ENCODE measurements at places on chromosomes 1 and 21. TPM values are rescaled to one million over a fixed set of nuclear protein-coding genes. Genes with fewer than 3 reads are reported as not detected.
A peak's percentile ranks its signal among the peaks of the same experiment; 100 is the strongest.

GRCh38 chr1:26482921-26483320 lies 10.7 kb downstream of the HMGN2 start:
- no peak for DNase-seq

GRCh38 chr1:53084589-53084971 lies 22.6 kb downstream of the PODN start:
- DNase-seq: no peak

GRCh38 chr1:78286686-78287085 lies 204.1 kb upstream of the PTGFR start:
- DNase-seq: no peak

DNA sequence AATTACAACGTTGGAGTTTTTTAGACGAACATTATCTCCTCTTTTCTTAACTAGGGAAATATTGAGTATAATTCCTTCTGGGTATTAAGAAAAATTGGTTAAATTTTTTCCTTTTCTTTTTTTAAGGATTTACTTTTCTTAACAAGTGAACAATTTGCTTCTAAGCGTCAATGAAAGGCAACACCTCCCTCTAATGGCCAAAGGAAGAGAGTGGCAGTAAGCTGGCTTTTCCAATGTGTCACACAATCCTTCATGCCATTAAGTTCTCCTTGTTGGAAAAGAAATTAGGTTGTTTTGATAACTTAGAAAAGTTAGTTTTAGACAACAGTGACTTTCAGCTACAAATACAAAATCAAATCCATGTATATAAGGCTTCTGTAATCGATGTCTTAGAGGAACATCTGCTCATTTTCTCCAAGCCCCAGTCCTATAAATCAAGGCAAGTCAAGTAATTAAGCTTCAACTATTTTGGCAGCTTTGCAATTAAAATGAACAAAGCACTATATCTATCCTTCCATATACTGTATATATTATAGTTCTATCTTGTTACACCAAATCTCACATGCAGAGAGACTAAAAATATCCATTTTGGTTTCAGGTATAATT lies 62.8 kb downstream of the EDEM3 start:
- DNase-seq: no peak

DNA sequence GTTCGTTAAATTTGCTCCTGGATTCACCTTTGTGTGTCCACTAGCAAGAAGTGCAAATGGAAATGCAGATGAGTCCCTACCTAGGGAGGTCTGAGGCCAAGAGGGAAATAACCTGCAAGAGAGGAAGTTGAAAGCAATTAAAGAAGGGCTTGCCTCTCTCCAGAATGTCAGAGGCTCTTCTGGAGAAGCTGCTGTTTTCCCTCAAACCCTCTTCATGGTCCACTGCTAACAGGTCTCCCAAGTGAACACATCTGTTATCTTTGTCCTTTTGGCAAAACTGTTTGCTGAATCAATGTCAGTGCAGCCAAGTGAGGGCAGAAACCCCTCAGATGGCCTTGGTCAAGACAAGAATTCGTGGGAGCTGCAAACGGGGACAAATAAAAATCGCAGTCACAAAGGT lies 177.3 kb upstream of the PLXNA2 start:
- no peak for DNase-seq

- no peak for DNase-seq
Measured at GRCh38 chr21:37686991-37687810, 229.1 kb downstream of the KCNJ6 start.

DNA sequence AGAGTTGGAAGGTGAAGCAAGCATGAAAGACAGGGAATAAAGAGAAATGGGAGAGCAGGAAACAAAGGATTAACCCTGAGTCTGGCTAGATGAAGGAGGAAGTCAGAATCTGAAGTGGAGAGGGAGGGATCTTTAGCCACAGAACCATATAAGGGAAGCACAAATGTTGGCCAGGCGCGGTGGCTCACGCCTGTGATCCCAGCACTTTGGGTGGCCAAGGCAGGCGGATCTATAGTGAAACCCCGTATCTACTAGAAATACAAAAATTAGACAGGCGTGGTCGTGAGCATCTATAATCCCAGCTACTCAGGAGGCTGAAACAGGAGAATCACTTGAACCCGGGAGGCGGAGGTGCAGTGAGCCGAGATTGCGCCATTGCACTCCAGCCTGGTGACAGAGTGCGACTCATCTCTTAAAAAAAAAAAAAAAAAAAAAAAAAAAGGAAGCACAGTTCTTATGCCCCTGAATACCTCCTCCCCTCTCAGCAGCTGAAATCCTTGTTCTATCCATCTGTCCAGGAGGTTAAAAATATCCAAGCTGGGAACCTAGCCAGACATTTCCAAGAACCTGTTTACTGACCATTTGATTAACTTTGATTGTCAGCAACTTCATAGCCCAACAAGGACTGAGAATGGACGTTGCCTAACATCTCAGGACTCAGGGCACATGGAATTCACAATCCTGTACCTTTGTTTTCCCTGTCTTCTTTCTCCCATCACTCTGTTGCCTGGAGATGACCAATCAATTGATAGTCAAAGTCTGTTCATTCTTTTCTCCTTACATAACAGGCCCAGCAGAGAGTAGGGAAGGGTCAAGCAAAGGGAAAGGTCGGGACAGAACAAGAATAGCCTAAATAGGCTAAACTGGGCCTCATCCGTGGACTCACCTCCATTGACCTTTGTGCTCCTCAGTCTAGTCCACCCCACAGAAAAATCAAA lies 10.6 kb downstream of the TXNIP start:
- no peak for DNase-seq

DNA sequence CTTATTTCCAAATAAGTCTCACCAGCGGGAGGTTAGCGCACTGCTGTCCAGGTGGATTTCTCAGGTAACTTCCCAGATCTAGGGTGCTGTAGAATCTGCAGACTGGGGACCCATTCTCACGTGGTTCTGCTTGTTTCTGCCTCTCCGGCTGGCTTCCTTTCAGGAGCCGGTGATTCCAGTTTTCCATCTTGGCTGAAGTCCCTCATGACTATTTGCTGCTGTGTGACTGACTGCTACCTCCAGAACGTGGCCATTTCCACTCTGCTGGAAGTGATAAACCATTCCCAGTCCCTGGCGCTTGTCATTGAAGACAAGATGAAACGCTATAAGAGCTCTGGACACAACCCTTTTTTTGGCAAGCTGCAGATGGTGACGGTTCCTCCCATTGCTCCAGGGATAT lies 76.0 kb downstream of the DOP1B start:
- DNase-seq: no peak

GRCh38 chr1:153683854-153684253 lies 5.4 kb downstream of the NPR1 start:
- DNase-seq: peak; percentile 40

DNA sequence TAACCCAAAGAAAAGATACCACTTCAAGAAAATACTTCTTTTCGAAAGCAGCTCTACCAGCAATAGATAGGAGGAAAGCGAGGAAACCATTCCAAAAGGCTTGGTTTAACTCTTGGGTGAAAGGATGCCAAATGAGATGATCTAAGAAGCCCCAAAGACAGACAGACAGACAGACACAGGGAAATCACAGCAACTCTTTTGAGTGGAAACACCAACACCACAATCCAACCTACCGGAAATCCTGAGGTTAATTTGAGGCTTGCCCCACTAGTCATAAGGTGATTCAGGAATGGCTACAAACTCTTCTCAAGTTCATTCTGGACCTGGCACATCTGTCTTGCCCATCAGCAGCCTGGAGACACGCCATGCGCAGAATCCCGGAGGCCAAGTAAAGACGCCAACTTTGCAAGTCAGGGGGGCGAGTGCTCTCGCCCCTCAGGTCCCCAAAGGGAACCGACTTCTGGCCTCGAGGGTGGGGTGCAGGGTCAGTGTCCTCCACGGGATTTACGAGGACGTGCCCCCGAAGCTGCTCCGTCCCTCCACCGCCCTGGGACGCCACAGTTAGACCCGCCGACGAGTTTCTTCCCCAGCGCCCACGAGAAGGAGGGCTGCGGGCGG lies 778 bp downstream of the EVI5 start:
- no peak for DNase-seq

GRCh38 chr1:24961334-24961733 lies 31.3 kb upstream of the RUNX3 start:
- DNase-seq: peak; percentile 38

Gene ARTN
- 2.5 TPM for total RNA-seq

Gene PTGFR
- total RNA-seq: 9.5 TPM

Gene ATP6V1G3
- total RNA-seq: not detected

Gene MTARC1
- total RNA-seq: 6.7 TPM

Gene GCSAML
- total RNA-seq: 0.60 TPM

Gene ZNF695
- total RNA-seq: not detected

All from posterior vena cava (tissue), 2 donors.